Karpas-422 (cell line): ENCODE measurements at places on chromosomes 1 and 21. TPM values are rescaled to one million over a fixed set of nuclear protein-coding genes. Genes with fewer than 3 reads are reported as not detected.

GRCh38 chr1:88514544-88515060, 169.5 kb upstream of the PKN2 start:
- no peak for DNase-seq

- no peak for DNase-seq
These were observed 22.7 kb upstream of the LCE5A start for GRCh38 chr1:152487871-152488270.

- DNase-seq = no peak
These were observed 12.6 kb downstream of the IL10RB start for GRCh38 chr21:33278721-33279120.

DNA sequence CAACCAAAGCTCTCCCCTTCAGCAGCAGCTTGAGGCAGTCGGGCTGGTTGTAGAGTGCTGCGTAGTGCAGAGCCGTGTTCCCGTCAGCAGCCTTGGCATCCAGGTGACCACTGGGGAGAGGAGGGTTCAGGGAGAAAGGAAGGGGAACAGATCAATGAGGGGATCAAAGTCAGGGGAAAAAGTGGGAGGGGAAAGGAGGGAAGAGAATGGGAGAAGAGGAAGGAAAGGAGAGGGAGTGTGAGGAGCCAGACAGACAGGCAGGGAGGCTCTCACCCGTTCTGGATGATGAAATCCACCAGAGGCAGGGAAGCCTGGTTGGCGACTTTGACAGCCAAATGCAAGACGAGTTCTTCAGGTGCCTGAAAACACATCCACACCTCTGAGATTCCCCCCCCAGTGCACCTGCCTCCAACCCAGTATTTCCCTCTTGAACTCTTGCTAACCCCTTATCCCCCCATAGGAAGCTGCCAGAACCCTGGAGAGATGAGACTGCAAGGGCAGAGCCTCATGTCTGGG, 9.8 kb upstream of the TCEA3 start:
- DNase-seq = no peak

DNA sequence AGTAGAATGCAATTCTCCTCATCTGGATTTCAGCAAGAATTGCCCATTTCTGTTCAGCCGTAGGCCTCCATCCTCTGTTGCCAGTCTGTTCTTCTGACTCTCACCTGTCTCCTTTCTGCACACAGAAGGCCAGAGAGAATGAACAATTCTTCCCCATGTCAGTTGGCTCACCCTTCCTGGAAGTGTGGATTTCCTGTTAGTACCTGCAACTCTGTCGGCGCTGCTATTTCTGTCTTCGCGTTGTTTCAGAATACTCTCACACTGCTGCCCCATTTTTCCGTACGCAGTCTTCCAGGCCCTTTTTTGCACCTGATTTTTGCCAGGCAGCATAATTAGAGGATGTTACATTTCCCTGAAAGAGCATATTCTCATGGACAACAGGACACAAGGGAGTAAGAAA, 200.7 kb downstream of the FGGY start:
- DNase-seq = no peak

DNA sequence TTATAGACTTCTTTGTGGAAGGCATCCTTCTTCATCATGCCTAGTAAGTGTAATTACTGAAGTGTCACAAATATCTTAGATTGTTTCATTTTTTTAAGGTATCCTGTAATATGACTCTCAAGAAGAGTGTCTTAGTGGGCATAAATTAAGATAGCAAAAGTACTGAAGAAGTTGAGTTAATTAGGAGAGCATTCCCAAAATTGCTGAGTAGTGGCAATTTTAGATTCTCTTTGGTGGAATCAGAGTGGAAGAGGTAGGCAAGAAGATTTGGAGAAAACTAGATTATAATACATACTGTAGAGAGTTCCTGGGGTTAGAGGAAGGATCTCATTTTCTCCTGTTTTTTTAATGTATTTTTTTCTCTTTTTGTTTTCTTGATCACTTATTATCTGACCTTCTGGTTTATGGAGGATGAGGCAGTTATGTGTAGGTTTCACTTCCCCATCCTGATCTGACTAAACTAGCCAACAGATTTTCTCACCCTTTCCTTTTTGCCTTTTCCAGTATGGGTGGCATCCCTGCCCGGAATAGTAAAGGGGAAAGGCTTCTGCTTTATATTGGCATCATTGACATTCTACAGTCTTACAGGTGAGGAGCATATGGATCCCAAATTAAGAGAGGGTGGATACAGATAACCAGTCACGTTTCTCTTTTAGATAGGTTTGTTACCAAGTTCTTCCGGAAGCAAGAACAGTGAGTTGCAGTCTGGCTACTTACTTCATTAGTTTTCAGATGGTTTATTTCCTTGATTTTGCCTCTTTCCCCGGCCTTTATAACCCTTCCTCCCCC, 16.7 kb upstream of the PSMD4 start:
- peak; percentile 55 for DNase-seq

YBEY gene
- 38.5 and 88.4 TPM in 2 replicates for total RNA-seq

RBM8A gene
- total RNA-seq = 130 and 214 TPM in 2 replicates

GRCh38 chr1:16141573-16142336, 14.1 kb downstream of the EPHA2 start:
- no peak for DNase-seq

- peak; percentile 6 for DNase-seq
These were observed 82.3 kb downstream of the NOTCH2 start for GRCh38 chr1:119987112-119987511.

ST3GAL3 gene
- 19.4 and 33.1 TPM in 2 replicates for total RNA-seq

TCHH gene
- not detected in 2 replicates for total RNA-seq

DNA sequence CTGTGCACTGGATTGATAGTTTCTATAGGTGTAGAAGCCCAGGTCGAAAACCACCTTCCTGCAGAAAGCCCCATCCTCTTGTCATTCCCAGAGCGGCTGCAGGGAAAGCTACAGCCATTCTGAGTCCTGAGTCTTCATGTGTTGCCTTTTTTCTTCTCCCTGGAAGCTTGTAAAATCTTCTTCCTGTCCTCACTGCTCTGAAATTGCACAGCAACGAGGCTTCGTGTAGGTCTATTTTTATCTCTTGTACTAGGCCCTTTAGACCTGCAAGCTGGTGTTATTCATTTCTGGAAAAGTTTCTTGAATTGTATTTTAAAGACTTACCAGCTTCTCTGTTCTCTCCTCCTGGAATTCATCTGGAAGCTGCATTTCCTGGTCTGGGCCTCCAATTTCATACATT, 44.2 kb upstream of the ETS2 start:
- DNase-seq = no peak

- DNase-seq = no peak
These were observed 28.3 kb upstream of the PEF1 start for GRCh38 chr1:31672986-31673385.

- no peak for DNase-seq
These were observed 417.9 kb downstream of the KIF26B start for GRCh38 chr1:245572709-245573108.

KCNJ9 gene
- total RNA-seq = not detected in 2 replicates

DNA sequence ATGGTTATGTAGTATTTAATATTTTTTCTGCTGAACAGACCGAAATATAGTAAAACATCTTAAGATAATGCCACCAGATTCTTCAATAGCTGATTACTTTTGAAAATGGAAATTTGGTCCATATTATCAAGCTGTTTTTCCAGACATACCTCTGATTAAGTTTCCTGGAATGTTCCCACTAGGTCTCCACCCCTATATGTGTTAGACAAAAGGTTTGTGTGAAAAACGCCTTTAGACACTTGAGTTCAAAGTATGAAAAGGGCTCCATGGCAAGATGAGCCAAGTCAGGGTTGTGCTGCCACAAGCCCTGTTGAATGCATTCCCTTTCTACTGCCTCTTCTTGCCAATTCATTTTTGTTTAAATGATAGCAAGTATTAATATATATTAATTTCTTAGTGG, 52.7 kb downstream of the ZBTB17 start:
- no peak for DNase-seq

HLX gene
- not detected in 2 replicates for total RNA-seq

DNA sequence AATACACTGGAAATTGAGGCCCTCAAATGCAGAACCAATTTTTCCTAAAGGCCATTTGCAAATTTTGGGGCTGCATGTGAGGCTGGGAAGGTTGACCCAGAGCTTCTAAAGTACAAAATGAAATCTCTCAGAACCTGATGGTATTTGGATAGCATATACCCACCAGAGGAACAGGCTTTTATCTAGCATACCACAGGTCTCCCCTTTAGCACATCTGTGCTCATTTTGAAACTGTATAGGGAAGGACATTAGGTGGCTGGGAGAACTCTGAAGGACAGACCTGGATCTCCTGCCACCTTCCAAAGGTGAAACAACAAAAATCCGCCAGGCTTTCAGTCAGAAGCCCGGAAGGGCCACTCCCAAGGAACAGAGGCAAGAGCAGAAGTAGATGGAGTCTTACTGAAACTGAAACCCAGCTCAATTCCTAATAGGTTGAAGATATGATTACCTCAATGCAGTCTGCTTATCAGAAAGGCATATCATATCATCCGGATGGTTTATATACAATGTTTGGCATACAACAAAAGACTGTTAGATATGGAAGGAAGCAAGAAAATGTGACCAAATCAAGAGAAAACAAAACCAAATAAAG, 11.6 kb downstream of the CD55 start:
- no peak for DNase-seq

- no peak for DNase-seq
These were observed 242.1 kb downstream of the OMA1 start for GRCh38 chr1:58304346-58304975.

UMODL1 gene
- total RNA-seq = 2.3 and 2.5 TPM in 2 replicates

DNA sequence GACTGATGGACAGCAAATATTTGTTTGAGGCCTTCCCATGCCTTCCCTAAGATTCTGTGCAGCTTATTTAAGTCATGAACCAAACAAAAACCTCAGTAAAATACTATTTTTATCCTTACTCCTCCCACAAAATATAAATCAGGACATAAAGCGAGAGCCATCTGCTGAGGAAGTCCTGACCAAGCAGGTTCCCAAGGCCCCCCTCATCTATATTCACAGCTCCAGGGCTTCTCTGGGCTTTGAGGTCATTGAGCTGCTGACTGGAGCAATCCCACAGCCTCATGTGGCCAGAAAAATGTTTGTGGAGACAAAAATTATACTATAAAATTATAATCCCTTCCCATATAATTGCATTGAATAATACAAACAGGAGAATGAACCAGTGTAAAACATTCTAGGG, 846.2 kb downstream of the ADGRL2 start:
- no peak for DNase-seq

GRCh38 chr1:50929376-50929958, 30.6 kb downstream of the FAF1 start:
- peak; percentile 71 for DNase-seq

RCSD1 gene
- total RNA-seq = 85.4 and 116 TPM in 2 replicates

GRCh38 chr1:246667773-246668172, 56.4 kb upstream of the SCCPDH start:
- no peak for DNase-seq

CR1L gene
- total RNA-seq = not detected in 2 replicates

DNA sequence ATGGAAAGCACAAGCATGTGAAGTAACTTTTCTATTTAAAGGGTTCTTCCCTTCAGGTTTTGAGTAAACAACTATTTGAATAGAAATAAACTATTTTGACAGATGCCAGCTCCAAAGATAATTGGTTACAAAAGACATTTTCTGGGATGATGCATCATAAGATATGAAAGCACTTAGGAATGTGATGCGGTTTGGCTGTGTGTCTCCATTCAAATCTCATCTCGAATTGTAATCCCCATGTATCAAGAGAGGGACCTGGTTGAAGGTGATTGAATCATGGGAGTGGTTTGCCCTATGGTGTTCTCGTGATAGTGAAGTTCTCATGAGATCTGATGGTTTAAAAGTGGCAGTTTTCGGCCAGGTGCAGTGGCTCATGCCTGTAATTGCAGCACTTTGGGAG, 6.4 kb downstream of the DISP1 start:
- DNase-seq = no peak

- DNase-seq = peak; percentile 60
These were observed 738 bp downstream of the CELF3 start for GRCh38 chr1:151715726-151716404.

DNA sequence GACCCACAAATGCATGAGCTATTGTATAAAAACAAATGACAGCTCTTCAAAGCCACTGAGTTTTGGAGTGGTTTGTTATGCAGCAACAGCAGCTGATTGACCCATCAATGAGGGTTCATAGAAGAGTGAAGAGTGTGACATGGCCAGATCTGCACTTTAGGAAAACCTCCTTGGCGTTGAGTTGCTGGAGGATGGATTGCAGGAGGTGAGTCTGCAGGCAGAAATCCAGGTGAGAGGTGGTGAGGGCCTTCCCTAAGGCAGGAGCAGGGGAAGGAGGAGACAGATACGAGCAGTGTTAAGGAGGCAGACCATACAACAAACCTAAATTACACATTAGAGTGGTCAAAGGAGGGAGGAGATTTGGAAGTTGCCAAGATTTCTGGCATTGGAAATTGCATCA, 169.3 kb upstream of the CSF3R start:
- DNase-seq = no peak

CYP4A11 gene
- total RNA-seq = not detected in 2 replicates

- no peak for DNase-seq
These were observed 21.8 kb upstream of the SRP9 start for GRCh38 chr1:225755671-225756319.

GPR153 gene
- 3.4 and 3.9 TPM in 2 replicates for total RNA-seq

- no peak for DNase-seq
These were observed 304.9 kb upstream of the USP24 start for GRCh38 chr1:55519937-55520683.

- no peak for DNase-seq
These were observed 68.3 kb downstream of the SSBP3 start for GRCh38 chr1:54337928-54338327.

DNA sequence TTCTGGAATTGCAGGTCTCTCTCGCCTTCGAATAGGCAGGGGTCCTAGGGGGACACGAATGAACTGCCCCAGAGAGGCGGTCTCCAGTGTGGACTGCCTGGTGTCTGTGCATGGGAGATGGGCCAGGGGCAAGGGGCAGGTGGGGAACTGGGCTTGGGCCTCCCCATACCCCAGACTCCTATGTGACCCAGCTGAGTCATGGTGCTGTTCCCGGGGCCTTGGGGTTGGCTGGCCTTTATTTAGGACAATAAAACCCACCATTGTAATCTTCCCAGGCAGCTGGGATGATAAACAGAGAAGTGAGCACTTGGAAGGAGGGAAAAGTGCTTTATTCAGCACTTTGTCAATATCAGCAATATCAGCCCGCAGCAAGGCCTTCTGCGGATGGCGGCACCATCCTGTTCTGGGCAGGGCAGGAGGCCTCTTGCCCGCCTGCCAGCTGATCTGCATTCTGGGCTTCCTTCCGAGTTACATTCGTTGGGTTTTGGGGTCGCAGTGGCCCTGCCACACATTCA, 209.0 kb upstream of the TMEM51 start:
- no peak for DNase-seq

DNA sequence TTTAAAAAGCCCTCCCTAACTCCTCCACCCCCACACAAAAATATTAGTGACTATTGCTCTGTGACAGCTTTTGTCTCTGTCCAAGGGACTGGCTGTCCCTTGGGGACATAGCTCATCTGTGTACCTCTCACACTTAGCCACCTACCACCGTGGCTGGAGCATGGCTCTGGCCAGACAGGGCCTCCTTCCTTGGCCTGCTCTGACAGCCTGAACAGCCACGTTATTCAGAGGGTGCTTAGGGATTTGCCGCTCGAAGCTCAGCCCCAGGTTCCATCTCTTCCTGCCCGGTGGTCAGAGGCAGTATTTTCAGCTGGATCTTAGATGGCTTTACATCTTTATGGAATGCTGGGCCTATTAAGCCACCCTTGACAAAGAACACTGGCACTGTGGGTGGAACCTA, 6.1 kb upstream of the CELSR2 start:
- no peak for DNase-seq

- no peak for DNase-seq
These were observed 689.6 kb downstream of the USP25 start for GRCh38 chr21:16419188-16419921.
